ENCODE measurements at places on chromosomes 2 and 18.

- no peak for DNase-seq
Observed at GRCh38 chr2:105431367-105432043, 32.7 kb upstream of the FHL2 start.

DNA sequence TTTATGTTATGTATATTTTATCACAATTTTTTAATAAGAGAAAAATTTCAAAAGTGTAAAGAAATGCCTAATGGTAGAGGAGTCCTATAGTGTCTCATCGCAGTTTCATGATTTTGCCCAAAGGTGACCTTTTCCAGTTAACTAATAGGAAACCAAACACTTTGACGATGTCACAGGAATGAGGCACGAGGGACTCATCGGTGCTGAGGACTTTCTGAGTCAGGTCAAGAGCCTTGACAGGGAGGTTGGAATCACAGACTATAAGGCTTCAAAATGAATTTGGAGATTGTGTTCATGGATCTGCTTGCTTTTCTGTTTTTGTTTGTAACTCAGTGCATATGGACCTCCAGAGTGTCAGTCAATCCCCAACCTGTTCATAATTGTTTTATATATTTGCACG, 15.1 kb upstream of the RTTN start:
- no peak for DNase-seq

DNA sequence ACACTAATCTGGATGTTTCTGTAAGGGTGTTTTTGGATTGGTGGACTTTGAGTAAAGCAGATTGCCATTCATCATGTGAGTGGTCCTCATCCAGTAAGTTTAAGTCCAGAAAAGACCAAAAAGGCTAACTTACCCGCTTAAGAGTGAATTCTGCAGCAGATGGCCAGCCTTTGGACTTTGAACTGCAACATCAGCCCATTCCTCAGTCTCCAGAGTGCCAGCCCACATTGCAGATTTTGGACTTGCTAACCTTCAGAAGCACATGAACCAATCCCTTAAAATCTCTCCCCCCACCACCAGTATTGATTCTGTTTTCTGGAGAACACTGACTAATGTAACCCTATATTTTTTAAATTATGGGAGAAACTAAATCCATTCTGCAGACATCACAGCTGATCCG, 30.0 kb upstream of the SPATS2L start:
- no peak for DNase-seq

DNA sequence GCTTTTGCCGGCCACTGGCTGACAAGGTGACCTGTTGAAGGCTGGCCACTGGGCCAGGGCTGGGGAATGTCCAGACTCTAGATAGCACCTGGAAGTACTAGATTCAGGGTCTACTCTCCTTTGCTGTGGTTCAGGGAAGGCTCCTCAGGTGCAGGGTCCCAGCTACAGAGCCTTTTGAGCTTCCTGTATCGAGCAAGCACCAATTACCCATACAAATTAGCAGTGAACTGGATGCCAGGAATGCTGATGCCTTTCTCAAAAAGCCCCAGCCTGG, 213.4 kb downstream of the CYP26B1 start:
- no peak for DNase-seq

- no peak for DNase-seq
Observed at GRCh38 chr2:189287982-189288521, 108.5 kb upstream of the COL5A2 start.

- DNase-seq = no peak
Observed at GRCh38 chr2:128309280-128310093, 9.2 kb downstream of the HS6ST1 start.

DNA sequence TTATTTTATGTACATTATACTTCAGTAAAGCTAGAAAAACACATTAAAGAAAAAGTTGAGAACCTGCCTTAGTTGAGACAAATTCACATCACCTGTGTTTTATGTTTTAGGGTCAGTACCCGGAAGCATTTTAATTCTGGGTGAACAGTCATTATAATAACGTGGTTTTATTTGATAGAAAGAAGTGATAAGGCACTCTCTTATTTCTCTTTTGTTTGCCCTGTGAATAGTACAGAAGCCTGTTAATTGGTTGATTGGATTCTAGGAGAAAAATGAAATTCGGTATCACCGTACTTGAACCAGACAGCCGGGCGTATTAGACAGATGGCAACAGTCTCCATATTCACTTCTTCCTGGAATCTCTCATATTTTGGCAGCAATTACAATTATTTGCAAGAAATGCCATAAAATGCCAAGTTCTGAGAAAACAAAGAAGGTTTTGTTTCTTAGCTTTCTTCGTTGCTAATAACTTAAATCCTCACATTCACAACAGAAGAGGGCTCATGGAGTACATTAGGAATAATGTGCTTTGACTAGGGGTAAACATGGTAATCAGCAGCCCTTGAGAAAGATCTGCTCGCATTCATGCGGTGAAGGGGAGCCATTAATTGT, 168.7 kb upstream of the RASGRP3 start:
- DNase-seq = no peak

DNA sequence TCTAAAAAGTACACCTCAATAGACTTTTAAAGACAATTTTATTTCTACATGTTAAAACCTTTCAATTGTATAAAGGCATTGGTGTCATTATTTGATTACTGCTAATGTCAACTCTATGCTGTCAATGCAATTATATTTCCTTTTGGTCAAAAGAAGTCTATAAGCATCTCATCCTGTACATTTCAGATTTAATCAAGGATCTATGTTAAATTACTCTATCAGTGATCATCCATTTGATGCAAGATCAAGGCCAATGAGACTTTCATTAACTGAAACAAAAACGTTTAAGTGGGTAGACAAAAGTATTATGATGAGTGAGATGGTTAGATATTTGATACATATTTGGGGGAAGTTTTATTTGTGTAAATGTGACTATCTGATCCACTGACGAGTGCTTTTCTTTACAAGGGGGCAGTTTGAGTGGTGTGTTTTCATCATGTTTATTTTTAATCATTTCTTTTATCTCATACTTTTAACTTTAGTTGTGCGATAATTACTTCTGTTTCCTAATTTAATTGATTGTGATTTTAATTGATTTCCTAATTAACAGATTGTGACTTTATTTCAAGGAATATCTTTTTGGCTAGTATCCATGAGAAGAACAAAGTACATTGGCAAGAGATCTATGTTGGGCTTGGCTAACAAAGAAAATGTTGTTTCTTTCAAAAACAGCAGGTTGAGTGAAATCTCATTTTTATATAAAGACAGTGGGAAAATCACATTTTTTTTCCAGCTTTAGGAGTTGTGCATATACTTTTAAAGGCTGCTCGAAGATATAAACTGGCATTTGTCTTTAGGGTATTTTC, 1.1 kb downstream of the ARHGAP28 start:
- no peak for DNase-seq

- no peak for DNase-seq
Observed at GRCh38 chr18:44911773-44912172, 231.1 kb downstream of the SETBP1 start.

DNA sequence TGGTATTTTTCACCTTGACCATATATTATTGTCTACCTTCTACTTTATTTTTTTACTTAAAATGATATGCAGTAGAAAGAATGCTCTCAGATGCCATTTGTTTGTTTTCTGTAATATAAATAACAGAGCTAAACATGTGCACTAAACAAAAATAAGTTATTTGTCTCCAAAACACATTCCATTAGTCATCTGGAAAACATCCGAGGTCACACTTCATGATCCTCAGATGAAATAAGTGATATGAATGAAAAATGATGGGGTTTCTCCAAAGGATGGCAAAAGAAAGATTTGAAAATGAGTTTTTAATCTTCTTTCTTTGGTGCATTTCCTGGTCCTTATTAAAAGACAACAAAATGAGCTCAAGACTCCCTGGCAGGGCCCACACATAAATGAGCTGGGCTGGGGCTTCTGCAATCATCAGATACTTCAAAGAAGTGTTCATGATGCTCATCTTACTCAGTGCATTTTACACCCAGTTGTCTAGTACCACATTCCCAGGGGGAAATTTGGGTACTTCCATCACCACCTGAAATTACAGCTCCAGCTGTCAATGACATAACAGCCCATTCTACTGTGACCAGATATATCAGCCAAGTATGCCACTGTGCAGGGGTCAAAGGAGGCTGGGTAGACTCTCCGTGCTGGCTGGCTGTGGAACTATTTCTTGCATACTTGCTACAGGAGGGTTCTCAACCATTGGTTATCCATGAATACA, 283.5 kb downstream of the PID1 start:
- DNase-seq = no peak

DNA sequence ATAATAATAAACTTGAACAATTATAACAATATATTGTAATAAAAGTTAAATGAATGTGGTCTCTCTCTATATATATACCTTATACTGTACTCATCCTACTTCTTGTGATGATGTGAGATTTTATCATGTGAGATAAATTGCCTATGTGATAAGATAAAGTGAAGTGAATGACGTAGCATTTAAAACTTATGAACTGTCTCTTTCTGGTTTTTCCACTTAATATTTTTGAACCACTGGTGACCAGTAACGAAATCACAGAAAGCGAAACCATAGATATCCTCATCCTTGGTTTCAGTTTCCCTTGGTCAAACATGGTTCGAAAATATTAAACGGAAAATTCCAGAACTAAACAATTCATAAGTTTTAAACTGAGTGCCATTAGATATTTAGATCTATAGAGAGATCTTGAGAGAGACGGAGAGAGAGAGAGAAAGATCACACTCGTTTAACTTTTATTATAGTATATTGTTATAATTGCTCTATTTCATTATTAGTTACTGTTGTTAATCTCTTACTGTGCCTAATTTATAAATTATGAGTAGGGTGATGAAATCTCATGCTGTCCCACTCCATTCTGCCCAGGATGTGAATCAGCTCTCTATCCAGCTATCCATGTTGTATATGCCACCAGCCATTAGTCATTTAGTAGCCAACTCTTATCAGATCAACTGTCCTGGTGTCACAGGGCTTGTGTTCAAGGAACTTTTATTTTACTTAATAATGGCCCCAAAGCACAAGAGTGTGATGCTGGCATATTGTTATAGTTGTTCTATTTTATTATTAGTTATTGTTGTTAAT, 156.8 kb downstream of the THADA start:
- no peak for DNase-seq

DNA sequence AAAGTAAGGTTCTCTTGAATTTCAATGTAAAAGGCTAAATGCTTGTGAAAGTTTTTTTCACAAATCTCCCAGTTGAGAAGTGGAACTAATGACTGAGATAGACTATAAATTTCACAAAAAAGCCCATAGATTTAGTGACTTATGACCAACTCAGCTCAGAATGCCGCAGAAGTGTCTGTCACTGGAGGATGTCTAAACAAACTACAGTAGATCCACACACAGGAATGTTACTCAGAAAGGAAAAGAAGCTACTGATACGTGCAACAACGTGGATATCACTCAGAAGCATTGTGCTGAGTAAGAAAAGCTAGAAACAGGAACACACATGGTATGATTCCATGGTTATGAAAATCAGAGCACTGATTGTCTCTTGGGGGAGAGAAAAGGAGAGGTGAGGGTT, 151.9 kb downstream of the DOCK10 start:
- no peak for DNase-seq

DNA sequence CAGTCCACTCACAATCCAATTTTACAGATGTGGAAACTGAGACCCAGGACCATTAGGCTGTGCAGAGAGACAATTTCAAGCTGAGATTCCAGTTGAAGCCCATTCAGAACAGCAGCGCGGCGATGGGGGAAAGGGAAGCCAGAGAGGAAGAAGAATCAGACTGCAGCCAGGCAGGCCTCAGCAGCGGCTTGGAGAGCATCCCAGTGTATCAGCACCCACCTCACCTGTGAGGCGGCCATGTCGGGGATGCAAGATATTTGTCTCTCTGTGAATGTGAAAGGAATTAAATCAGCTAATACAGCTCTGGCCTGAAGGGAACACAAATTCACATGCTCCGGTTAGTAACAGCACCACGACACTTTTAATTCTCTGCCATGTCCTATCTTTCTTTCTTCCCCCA, 198.0 kb upstream of the SOX11 start:
- DNase-seq = no peak

DNA sequence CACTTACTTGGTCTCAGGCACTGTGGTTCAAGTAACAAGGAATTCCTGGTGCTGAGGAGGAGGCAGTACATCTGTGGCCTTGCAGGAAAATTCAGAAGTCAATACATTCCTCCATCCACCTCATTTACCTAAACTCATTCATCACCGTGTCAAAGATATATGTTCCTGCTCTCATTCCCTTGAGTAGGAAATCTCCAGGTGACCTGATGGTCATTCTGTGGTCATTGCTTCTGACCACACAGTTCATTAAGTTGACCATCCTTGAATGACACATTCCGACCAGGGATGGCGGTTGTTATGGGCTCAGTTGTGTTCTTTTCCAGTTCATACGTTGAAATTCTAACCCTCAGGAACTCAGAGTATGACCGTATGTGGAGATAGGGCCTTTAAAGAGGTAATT, 2.1 kb upstream of the STK17B start:
- DNase-seq = no peak

DNA sequence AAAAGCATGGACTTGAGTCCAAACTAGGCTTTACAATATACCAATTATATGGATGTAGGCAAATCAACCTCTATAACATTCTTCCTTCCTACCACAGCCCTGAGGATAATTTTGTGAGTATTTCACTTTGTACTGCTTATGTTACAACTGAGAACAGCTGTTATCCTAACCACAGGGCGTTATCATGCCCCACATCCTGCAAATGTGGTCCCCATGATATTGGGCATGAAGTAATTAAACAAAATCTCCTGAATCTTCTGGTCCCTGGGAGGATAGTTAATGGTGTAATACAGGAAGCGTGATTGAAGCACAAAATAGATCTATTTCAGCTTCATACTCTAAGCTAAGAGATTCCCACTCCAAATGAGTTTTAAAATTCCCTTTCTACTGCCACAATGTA, 223.6 kb downstream of the CDH20 start:
- DNase-seq = no peak

DNA sequence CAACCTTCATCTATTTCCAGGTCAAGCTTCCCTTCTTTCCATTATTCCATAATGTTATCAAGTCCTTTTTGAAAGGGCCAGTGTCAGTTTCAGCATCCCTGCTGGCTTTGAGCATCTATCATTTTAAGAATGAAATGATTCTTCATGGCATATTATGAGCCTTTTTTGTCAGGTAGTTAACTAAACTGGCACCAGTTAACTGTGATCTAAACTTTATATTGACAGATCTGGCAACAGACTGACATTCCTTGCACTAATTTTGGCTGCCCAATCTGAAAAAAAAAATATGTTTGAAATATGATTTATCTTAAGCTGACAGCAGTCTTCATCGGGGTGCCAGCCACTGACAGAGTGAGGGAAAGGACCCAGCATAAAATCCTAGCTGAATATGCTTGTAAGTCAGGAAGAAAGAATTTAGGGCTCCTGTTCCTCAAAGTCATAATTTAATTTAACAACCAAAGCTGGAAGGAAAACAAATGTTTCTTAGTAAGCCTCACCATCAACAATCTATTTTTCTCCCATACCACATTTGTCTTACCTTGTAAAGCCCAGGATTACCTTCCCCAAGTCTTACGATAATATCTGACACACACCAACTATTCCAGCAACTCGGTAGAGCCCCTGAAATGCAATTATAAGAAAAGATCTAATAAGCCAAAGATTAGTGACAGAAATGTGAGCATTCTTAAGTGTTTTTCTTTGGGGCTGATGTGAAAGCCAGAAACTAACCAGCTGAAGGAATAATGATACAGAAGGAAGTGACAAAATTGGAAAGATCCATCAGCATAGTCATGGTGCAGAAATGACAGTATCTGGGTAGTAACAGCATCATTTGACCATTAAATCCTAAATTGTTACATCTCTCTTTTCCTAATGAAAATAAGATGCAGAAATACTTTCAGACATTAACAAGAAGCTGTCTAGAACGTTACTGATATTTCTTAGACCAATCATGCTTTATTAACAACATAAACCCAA, 228.1 kb downstream of the RBM43 start:
- DNase-seq = no peak

Measured in stimulated activated CD8-positive, alpha-beta memory T cell treated with anti-CD3 and anti-CD28 coated beads, Interleukin-7, amount 100 ng/mL, for 1 hour (primary cell).